ENCODE measurements at places on chromosomes 6 and 20.

DNA sequence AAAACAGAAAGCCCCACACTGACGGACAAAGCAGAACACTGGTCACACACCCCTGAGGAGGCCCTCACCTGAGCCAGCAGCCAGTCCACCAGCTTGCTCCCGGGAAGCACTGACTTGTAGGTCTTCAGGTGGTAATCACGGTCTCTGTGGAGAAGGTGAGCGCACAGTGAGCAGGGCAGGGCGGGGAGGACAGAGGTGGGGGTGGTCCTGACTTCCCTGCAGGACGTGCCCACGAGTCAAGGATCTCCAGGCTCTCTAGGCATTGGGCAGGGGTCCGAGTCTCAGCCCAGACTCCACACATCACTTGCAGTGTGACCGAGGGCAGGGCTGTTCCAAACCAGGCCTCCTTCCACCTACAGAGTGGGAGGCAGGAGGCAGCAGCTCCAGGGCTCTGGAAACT is 151.7 kb downstream of the PREX1 start:
- no peak for DNase-seq

GRCh38 chr20:36162272-36162966 is 7.9 kb downstream of the EPB41L1 start:
- no peak for DNase-seq

DNA sequence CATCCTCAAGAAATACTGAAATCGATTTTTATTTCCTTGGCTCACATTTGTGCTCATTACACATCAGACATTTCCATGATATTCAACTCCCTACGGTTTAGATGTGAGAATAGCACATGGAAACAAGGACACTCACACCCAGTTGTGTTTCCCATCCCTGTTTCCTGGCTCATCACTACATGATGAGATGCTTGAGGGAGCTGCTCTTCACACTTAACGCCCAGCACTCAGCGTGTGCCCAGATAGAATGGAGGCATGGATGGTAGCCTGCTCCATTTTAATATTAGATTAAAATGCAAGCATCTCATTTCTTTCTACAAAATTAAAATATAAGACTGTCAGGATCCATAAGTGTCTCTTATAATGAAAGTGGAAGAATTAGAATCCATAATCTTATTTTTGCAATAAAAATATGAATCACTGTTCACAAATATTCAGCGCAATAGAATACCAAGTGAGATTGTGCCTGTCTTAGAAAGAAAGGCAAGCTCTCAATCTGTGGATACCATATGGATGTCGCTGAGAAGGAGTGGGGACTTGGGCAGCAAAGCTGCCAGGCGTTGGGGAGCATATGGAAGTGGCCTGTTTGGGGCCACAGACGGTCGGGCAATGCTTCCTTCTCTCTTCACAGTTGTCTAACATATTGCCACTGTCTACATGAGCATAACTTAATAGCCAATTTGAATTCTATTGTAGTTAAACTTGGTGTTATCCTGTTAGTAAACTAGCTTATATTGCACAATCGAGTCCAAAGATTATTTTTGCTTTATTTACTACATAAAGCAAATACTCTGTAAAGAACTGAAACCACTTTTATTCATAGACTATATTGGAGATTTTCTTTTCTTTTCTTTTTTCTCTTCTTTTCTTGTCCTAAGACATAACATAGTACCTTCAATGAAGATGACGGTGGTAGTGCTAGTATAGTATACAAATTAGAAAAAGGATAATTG is 206.8 kb upstream of the QKI start:
- DNase-seq, result no peak

DNA sequence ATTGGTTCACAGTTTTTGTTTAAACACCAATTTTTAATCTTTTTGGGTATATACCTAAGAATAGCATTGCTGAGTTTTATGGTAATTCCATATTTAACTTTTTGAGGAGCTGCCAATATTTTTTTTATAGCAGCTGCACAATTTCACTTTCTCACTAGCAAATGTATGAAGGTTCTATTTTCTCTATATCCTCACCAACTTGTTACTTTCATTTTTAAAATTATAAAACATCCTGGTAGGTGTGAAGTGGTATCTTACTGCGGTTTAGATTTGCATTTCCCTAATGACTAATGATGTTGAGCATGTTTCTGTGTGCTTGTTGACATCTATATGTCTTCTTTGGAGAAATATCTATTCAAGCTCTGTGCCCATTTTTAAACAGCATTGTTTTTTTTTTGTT is 452.1 kb downstream of the GRIK2 start:
- DNase-seq, result no peak

DNA sequence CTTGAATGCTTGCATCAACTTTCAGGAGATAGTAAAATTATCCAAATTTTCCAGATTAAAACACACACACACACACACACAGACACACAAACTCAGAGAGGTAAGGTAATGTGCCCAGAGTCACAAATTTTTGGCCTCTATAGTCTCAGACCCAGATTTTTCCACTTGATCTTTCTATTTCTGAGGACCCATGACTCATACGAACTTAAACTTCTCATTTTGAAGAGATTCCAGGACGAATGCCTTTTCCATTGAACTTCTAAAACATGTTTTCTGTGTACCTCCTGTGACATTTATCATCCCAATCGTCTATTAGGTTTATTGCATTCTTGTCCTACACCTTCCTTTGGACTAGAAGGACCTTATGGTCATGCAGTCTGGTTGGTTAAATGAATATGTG is 172.9 kb upstream of the COL21A1 start:
- DNase-seq, result no peak

- no peak for DNase-seq
Measured at GRCh38 chr6:157054531-157054979, 268.8 kb downstream of the TMEM242 start.

- DNase-seq, result no peak
Measured at GRCh38 chr6:145559836-145560235, 175.5 kb downstream of the EPM2A start.

- DNase-seq, result no peak
Measured at GRCh38 chr6:31922942-31923341, 4.6 kb upstream of the C2 start.

DNA sequence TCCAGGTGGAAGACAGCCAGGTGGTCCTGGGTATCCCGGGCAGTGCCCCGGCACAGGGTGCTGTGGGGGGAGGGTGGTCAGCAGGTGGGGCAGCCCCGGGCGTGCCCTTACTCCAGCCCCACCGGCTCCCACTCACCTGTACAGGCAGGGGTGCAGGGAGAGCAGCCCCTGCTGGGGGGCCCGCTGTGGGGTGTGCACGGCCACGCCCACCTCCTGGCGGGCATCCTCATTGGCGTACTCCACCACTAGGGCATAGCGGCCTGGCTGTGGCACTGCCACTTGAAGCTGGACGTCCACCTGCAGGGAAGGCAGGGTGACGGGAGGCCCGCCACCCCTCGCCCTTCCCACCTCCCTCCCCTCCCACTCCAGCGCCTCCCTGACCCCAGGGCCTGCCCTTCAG is 29.6 kb downstream of the ADRM1 start:
- DNase-seq, result no peak
